ENCODE measurements at places on chromosomes 6 and 20. TPM values are rescaled to one million over a fixed set of nuclear protein-coding genes. Genes with fewer than 3 reads are reported as not detected.

PDYN gene
- not detected for total RNA-seq

OR12D3 gene
- total RNA-seq, result not detected

C6orf15 gene
- not detected for total RNA-seq

SPATS1 gene
- total RNA-seq, result not detected

TNFRSF6B gene
- total RNA-seq, result not detected

HLA-DPB1 gene
- 0.64 TPM for total RNA-seq

DNA sequence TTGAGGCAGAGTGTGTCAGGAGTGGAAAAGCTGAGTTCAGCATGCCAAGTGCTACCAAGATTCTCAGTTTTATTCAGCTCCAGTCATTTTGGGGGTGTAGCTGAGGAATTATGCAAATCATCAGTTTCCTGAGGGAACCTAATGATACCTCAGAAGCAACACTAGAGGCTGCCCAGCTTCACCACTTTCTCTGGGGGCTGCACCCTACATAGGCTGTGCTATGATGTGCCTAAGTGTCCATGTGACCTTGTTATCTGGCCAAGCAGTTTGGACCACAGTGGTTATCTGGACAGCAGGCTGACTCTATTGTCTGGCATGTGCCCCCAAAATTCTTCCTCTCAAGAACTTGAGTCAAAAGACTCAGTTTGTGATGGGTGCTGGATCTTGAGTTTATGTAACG, 374.6 kb upstream of the SYNCRIP start:
- DNase-seq, result no peak

GRCh38 chr6:1604158-1605003, 5.3 kb upstream of the FOXC1 start:
- DNase-seq, result no peak

- no peak for DNase-seq
These were observed 396.7 kb upstream of the JARID2 start for GRCh38 chr6:14849185-14849584.

GRCh38 chr6:5937936-5938706, 68.6 kb downstream of the NRN1 start:
- no peak for DNase-seq

GRCh38 chr20:40582531-40582930, 106.5 kb downstream of the MAFB start:
- DNase-seq, result no peak

- DNase-seq, result no peak
These were observed 22.5 kb upstream of the TAGAP start for GRCh38 chr6:159067334-159067733.

DNA sequence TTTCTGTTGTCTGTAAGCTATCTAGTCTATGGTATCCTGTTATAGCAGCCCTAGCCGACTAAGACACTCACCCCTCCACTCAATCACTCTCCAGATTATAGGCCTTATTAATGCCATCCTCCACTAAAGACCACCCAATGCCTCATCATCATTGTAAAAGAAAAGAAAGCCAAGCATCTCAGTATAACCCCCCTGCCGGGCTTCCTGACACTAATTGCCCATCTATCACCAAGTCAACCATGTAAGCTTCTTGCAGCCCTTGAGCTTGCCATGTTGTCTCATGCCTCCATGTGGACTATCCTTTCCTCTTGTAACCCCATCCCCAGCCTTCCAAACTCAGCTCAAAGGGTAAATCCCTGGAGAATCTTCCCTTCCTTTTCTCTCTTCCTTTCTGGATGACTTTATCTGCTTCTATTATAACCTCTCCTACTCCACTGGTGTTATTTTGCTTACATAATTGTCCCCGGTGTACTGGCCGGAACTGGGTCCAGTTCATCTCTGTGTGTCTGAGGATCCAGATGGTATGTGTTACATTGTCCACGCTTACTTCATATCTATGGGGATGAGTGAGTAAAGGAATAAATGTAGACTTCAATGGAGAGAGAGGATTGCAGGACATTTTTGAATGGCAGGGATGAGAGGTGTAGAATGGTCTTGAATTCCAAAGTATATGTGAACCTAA, 202.9 kb upstream of the SOX4 start:
- no peak for DNase-seq

Data from Panc1 (cell line).